ENCODE measurements at places on chromosomes 1 and 21. TPM values are rescaled to one million over a fixed set of nuclear protein-coding genes. Genes with fewer than 3 reads are reported as not detected.

SLC35F3 gene
- total RNA-seq = 0.75 TPM

CHRNB2 gene
- 0.23 TPM for total RNA-seq

SH2D1B gene
- not detected for total RNA-seq

SLC16A4 gene
- total RNA-seq = 1.6 TPM

RGSL1 gene
- total RNA-seq = not detected

OR2T11 gene
- not detected for total RNA-seq

PRAMEF4 gene
- total RNA-seq = not detected

AZIN2 gene
- total RNA-seq = 2.2 TPM

GJC2 gene
- 3.0 TPM for total RNA-seq

PAPPA2 gene
- 0.19 TPM for total RNA-seq

TSPEAR gene
- not detected for total RNA-seq

TGFBR3 gene
- 134 TPM for total RNA-seq

WLS gene
- total RNA-seq = 50.0 TPM

Measured in lower leg skin (tissue), 4 donors.